Stimulated activated memory B cell treated with anti-CD40 and anti-IgM and Interleukin-4, amounts not matched to agents 10 μg/mL and 1 μg/mL and 100 μg/mL, for 72 hours (primary cell): ENCODE measurements at places on chromosomes 7 and 10.

- no peak for ATAC-seq
Observed at GRCh38 chr10:124025660-124026588, 67.5 kb downstream of the CHST15 start.

GRCh38 chr10:56469482-56469881 lies 108.4 kb upstream of the ZWINT start:
- ATAC-seq = no peak

DNA sequence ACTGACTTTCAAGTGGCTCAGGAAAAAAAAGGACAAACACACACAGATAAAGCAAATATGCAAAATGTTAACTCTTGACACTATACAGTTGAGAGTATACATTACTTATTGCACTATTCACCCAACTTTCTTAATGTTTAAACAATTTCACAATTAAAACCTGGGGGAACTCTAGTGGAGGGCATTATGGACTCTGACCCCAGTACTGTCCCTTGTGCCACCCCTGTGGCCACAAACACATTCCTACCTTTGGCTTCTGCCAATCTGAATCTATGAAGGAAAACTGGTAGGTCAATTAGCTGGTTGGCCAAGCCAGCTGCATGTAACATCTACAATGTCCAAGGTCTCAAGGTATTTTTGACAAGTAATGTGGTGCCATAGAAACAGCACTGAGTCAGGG lies 7.5 kb upstream of the FGFR2 start:
- ATAC-seq = no peak

DNA sequence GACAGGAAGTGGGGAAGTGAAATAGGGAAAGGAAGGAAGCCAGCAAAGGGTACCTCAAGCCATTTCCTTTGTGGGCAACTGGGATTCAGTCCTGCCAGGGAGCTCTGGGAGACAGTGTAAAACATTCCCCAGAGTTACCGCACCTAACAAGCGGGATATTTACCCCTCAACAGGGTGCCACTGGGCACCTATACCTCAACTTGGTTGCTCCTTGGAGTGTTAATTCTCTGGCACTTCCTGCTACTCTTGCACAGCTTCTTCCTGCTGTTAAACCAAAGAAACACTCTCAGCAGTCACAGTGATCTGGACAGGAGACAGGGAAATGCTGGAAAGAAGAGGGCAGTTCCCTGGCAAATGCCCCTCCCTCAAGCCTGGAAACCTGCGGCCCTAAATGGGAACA lies 151.3 kb downstream of the REEP3 start:
- no peak for ATAC-seq

- ATAC-seq = no peak
Observed at GRCh38 chr7:24017519-24017918, 266.5 kb upstream of the NPY start.

GRCh38 chr7:146053492-146053891 lies 63.1 kb upstream of the CNTNAP2 start:
- ATAC-seq = no peak

DNA sequence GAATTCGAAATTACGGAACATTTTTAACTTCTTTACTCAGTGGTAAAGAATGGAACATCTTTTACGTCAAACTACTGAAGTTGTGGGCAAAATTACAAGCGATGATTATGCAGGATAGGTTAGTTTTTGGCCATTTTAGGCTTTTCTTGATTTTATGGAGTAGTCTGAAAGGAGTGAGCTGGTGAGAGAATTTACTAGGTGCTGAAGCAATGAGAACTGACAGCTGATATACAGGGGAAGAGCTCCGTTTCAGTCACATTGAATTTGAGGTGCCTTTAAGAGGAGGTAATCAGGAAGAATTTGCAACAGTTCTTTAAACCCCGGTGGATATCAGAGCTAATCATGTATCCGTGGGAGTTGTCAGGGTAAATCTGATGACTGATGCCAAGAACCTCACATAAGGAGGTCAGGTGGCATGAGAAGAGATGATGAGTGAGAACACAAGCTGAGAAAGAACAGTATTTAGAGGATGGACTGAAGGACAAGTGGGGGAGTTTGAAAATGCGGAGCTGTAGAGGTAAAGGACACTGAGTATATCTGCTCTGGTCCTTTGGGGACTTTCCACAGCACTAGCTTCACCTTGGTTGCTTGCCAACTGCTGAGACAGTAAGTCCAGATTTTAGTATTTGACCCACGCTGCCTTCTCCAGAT lies 104.3 kb downstream of the AHR start:
- peak; percentile 86 for ATAC-seq

DNA sequence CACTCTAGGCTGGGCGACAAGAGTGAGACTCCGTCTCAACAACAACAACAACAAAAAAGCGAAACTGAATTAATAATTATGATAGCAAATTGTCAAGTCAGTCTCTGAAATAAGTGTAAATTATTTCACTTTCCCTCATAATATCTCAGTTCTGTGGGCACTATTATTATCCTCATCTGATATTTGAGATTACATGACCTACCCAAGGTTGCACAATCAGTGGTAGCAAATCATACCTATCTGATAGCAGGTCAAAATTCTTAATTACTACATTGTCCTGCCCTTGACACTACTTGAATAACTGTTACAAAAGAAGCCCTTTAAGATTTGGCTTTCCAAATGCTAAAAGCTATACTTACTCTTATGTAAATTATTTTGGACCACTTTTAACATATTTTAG lies 115.2 kb upstream of the GPR22 start:
- no peak for ATAC-seq

DNA sequence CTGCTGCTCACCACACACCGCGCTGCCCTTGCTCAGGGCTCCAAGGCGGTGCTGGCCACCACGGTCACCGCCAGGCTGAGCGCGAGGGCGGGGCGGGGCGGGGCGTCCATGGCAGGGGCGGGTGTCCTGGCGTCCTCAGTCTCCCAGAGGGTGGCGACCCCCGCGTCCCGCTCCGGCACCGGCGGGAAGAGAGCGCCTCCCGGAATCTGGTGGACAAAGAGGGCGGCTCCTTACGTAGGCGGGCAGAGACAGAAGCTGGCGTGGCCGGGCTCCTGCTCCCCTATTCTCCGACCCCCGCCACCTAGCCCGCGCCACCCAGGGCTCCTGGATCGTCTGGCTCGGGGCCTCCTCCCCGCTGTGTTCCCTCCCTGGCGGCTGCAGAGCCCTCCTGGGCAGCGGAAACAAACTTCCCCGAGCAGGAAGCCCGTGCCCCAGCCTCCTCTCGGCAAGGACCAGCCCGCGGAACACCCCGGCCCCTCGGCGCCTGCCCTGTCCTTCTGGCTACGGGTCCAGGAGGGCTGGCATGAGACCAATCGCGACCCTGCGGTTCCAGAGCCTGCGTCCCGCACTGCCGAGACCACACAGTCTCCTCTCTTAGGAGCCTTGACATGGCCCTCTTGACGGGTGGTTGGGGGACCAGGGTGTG lies 133.8 kb upstream of the ZNF92 start:
- peak; percentile 52 for ATAC-seq

DNA sequence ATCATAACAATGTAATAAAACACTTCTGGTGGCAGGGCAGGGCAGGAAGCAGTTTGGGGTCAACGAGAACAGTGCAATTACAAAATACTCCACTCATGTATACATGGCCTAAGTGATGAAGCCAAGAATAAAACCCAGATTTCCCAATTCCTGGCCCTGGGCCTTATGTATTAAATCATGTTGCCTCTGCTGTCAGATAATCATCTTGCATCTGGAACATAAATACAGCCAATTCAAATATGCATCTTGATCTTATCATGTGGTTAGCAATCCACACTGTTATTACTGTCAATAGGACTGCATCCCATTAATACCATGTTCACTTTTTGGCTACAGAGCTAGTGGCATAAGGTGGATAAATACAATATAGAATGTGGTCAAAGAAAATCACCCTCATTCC lies 186.5 kb upstream of the SLC25A13 start:
- no peak for ATAC-seq

DNA sequence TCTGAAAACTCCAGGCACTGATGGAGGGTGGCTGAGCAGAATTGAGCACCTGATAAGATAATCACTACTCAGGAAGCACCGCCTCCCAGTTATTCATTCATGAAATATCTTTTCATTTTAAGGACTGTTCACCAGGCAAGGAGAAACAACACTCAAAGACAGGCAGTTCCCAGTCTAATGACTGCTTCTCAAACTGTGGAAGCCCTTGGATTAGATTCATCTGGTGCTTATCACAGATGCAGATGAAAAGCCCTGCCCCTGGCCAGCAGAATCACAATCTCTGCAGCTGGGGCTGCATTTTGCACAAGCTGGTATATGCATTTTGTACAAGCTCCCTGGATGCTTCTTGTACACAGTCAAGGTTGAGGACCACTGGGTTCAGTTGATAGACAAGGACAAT lies 109.7 kb downstream of the ELMO1 start:
- no peak for ATAC-seq

DNA sequence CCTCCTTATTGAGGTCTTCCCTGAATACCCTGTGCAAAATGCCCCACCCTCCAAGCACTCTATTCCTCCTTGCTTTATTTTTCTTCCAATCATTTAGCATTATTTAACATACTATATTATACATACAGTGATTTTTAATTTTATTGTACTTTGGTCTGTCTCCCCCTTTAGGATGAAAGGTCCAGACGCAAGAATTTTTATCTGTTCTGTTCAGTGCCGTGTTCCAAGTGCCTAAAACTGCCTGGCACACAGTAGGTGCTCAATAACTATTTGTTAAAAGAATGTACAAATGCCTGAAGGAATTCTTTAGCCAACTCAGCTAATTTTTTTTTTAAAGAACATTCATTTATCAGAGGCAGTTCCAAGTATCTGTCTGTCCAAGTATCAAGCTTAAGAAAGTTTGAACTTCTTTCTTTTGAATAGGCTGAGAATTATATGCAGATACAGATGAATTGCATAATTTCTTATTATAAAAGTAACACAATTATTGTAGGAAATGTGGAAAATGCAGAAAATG lies 34.1 kb upstream of the SLC25A13 start:
- ATAC-seq = no peak

DNA sequence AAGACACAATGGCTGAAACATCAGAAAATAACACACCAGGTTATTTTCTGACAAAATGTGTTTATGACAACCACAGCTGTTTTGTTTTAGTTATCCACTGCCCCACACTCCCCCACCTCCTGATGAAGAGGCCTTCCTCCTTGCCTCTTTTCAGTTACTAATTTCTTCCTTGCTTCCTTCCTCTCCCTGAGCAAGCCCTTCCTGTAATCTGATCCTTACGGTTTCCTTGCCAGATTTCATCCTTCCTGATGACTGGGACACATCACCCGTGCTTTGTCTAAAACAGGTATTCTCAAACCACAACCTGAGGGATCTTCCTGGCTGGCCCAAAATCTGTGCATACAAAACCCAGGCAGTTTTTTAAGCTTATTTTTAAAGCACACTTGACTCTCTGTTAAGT lies 39.4 kb downstream of the CHST15 start:
- no peak for ATAC-seq

DNA sequence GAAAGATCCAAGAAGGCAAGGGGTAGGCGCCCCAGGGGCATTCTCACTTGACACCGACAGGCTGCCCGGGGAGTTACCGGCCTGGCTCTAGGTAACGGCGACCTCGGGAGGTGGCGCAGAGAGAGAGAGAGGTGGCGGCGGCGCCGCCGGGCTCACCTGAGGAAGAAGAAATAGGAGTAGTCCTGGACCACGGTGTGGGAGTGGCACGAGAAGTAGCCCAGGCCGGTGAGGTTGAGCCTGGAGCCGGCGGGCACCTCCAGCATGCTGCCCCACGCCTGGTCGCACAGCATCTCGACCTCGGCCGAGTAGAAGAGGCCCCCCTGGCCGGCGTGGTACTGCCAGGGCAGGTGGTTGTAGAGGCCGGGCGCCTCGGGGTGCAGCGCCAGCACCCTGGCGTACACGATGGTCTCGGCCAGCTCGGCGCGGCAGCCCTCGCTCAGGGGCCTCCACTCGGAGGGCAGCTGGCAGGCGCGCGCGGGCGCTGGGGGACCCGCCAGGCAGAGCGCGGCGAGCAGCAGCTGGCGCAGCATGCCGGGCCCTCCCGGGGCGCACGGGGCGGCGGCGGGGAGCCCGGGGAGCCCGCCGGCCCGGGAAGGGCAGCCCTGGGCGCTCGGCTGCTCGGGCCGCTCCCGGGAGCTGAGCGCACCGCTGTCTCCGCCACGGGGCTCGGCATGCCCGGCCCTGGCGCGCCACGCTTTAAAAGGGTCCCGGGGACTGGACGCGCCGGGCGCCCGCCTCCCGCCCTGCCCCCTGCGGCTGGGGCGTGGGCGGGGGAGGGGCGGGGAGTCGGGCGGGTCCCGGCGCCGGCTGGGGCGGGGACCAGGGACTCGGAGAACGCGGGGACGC lies at the start of gene CCDC3:
CCDC3 (minus strand) TSS at position 673 of the 846 bp plus-strand sequence; CDS start at position 530, 143 bp downstream.
- ATAC-seq = peak; percentile 37

DNA sequence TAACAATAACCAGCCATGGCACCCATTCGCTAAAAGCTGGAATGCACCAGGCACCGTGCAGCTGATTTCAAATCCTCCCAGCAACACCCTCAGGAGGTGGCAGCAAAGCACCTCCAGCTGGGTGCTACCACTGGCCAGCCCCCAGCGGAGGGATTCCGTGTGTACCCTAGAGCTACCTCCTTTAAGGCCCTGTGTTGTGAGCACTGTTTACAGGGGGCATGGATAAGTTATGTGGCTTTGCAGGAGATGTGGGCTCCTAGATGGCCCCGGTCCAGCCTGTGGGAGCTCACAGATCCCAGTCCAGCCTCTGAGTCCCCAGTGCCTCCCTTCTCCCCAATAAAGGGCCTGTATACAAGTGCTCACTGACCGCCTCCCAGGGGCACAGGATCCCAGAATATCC lies 27.1 kb downstream of the TNRC18 start:
- ATAC-seq = peak; percentile 73

- no peak for ATAC-seq
Observed at GRCh38 chr7:101602082-101602481, 27.0 kb downstream of the MYL10 start.

- ATAC-seq = no peak
Observed at GRCh38 chr10:120600871-120601649, 144.0 kb downstream of the PLPP4 start.

GRCh38 chr10:62166331-62167131 lies 102.1 kb downstream of the RTKN2 start:
- ATAC-seq = peak; percentile 90

- ATAC-seq = no peak
Observed at GRCh38 chr10:97499561-97500296, 1.0 kb downstream of the UBTD1 start.

DNA sequence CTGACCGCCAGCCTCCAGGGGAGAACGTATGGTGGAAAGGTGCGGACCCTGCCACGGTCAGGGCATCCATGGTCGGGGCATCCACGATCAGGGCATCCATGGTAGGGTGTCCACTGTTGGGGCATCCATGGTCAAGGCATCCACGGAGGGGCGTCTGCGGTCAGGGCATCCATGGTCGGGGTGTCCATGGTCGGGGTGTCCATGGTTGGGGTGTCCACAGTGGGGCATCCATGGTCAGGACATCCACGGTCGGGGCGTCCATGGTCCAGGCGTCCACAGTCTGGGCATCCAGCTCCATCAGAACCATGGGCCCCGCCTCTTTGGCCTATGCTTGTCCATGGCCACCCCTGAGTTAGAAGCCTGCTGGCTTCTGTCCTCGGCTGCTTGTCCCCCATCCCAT lies 148.1 kb downstream of the ADARB2 start:
- ATAC-seq = peak; percentile 51

GRCh38 chr7:73638911-73639310 lies 14.6 kb upstream of the MLXIPL start:
- no peak for ATAC-seq
